Hepatic stellate cell (primary cell): ENCODE measurements at places on chromosomes 4 and X.

GRCh38 chr4:1600811-1601532, 83.1 kb downstream of the FAM53A start:
- no peak for DNase-seq

- DNase-seq: no peak
Measured at GRCh38 chrX:121356139-121356849, 308.9 kb downstream of the GLUD2 start.

- DNase-seq: no peak
Measured at GRCh38 chr4:170307182-170307581, 217.4 kb upstream of the AADAT start.

GRCh38 chrX:17027931-17028330, 81.5 kb downstream of the REPS2 start:
- no peak for DNase-seq
